ENCODE measurements at places on chromosomes 13 and 19.
A peak's percentile ranks its signal among the peaks of the same experiment; 100 is the strongest.

DNA sequence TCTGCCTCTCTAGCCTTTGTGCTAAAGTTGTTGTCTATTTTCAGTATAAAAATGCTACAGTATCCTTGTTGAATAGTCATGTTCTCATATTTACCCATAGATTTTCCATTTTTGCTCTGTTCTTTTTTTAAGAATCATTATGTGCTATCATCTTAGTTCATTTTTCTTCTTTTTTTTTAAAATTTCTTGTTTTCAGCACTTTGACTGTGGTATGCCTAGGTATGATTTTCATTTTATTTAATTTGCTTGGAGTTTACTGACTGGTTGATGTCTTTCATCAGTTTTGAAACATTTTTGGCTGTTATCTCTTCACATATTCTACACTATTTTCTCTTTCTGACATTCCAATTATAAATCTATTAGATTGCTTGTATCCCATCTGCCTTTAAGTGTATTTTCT lies 192.9 kb downstream of the PDS5B start:
- DNase-seq, result no peak

GRCh38 chr13:73954808-73955207 lies 179.4 kb downstream of the KLF12 start:
- DNase-seq, result no peak

GRCh38 chr19:43842007-43842406 lies 14.9 kb downstream of the ZNF283 start:
- no peak for DNase-seq

DNA sequence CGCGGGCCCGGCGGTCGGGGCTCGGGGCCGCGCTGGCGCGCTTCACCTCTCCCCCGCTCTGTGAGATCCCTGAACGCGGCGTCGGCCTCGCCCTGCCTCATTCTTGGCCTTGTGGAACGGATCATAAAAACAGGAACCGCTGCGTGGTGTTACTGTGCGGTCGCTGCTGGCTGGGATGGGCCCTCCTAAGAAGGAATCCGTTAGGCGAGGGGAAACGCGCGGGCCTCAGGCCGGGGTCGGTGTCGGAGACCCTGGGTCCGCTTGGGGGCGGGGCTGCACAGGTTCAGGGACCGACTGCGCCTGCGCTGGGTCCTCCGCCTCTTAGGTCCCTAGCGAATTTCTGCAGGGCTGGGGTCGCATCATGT lies 381 bp downstream of the CKAP2 start:
- peak; percentile 43 for DNase-seq

DNA sequence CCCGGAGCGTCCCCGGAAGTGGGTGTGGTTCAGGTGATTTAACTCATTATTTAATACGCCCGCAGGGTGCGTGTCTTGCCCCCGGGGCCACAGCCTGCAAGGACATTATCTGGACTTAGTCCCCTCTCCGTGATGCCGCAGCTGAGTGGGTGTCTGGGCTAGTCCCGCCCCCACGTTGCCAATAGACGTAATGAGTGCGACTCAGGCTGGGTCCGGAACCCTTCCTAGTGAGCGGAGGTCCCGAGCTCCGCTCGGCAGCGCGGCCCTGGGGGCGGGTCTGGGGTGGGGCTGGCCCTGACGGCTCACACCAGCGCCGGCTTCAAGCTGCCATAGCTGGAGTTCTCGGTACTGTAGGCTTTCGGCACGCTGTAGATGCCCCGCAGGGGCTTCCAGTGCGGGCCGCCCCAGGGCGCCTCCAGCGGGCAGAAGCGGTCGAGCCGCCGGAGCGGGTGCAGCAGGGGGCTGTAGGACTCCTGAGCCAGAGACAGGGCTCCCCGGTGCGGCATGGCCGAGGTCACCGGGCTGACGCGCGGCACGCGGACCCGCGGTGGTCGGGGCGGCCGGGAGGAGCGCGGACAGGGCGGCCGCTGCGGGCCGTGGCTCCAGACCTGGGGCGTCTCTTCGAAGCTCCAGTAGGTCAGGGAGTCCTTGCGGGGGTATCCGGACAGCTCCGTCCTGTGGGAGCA lies 918 bp upstream of the LHB start:
- DNase-seq, result no peak

DNA sequence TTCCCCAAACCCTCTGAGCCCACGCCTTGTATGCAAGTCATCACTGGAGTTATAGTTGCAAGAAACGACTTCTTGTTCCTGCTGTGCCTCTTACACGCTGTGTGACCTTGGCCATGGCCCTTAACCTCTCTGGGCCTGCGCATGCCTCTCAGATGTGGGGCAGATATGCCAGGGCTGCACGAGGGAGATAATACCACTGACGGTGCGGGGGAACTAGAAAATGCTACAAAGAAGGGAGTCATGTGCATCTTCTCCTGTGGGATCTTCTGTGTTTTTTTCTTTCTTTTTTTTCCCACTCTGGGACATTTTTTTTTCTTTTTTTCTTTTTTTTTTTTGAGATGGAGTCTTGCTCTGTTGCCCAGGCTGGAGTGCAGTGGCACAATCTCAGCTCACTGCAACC lies 4.3 kb upstream of the SAMD1 start:
- no peak for DNase-seq

- no peak for DNase-seq
These were observed 6.4 kb upstream of the NFIC start for GRCh38 chr19:3359919-3360420.

GRCh38 chr13:76654263-76654662 lies 231.9 kb downstream of the KCTD12 start:
- DNase-seq, result no peak

- DNase-seq, result no peak
These were observed 1077.3 kb upstream of the MIR17HG start for GRCh38 chr13:90270226-90270625.

- DNase-seq, result peak; percentile 78
These were observed 9.1 kb downstream of the ZNF653 start for GRCh38 chr19:11496391-11497163.

- DNase-seq, result no peak
These were observed 20.4 kb downstream of the EFNB2 start for GRCh38 chr13:106514928-106515634.

DNA sequence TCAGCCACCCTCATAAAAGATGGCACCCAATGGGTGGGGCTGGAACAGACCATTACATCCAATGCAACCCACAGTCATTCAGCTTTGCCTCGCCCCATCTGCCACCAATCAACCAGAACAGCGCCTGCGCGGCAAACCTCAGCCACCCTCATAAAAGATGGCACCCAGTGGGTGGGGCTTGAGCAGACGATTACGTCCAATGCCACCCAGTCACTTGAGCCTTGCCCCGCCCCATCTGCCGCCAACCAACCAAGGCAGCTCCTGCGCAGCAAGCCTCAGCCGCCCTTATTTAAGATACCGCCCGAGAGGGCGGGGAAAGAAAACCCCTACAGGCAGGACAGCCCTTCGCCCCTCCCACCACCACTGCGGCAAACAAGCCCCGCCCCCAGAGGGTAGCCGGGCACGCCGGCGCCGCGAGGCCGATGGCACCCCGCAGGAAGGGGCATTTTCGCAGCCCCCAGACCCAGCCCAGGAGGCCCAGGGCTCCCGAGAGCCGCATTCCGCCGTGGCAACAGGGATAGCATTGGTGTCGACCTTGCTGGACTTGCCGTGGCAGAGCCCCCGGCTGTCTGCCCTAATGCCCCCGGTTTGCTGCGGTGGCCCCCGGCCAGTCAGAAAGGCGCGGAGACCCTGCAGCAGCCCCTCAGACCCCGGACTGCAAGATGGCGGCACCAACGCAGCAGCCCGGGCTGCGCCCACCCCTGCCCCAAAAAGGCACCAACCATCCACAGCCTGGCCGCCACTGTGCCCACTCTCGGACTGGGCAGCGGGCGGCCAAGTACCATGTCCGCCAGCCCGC lies 675 bp downstream of the PEG3 start:
- DNase-seq, result no peak
